ENCODE measurements at places on chromosomes 7 and 10. TPM values are rescaled to one million over a fixed set of nuclear protein-coding genes. Genes with fewer than 3 reads are reported as not detected.

- peak; percentile 60 for DNase-seq
Measured at GRCh38 chr10:92242910-92243671, 47.8 kb downstream of the CPEB3 start.

GRCh38 chr7:94400022-94400421 lies 5.3 kb downstream of the COL1A2 start:
- no peak for DNase-seq

GRCh38 chr7:102264367-102264891 lies 22.2 kb upstream of the SH2B2 start:
- no peak for DNase-seq

DNA sequence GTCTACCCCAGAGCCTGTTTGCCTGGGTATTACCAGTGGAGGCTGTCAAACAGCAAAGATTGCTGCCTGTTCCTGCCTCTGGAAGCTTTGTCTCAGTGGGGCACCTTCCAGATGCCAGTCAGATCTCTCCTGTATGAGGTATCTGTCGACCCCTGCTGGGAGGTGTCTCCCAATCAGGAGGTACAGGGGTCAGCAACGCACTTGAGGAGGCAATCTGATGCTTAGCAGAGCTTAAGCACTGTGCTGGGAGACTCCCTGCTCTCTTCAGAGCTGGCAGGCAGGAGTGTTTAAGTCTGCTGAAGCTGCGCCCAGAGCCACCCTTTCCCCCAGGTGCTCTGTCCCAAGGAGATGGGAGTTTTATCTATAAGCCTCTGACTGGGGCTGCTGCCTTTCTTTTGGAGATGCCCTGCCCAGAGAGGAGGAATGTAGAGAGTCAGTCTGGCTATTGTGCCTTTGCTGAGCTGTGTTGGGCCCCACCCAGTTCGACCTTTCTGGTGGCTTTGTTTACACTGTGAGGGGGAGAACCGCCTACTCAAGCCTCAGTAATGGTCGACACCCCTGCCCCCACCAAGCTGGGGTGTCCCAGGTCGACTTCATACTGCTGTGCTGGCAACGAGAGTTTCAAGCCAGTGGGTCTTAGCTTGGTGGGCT lies 62.2 kb downstream of the PPP1R9A start:
- peak; percentile 34 for DNase-seq

GRCh38 chr10:76035206-76036110 lies 604.0 kb downstream of the LRMDA start:
- no peak for DNase-seq

- no peak for DNase-seq
Measured at GRCh38 chr10:5274795-5275194, 78.2 kb downstream of the AKR1C4 start.

- DNase-seq: peak; percentile 31
Measured at GRCh38 chr10:110007161-110007700, 553 bp upstream of the ADD3 start.

DNA sequence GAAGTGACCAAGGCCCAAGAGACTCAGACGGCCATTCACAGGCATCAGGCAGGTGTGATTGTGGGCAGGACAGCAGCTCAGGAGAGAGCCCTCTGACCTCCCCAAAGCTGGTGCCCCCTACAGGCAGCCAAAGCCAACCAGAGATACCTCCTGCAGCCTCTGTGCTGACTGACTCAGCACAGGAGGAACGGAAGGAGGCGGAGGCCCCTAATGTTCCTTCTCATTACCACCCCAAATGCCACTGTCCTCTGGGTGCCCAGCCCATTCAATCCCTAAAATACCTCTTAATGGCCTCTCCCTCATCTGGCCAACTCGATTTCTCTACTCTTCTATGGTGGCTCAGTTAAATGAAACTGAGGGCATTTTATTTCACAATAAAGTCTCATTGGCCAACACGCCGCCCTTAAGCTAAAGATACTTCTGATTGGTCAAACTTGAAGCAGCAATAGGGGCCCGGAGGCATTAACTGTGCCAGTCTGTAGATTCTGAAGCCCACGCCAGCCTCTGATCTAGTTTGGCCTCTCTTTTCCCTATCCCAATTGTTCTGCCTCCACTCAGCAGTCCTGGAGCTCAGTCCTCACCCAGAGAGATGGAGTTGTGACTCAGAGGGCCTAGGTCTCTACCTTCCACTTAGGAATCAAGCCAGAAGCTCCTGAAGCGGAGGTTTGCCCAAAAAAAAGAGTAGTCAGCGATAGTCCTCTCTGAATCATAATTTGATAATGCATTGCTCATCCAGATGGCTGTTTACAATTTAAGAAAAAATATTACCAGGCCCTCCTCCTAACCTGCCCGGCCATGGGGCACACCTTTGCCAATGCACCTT lies 1.2 kb downstream of the CYREN start:
- no peak for DNase-seq

GRCh38 chr7:44187636-44188416 lies 1.4 kb downstream of the GCK start:
- DNase-seq: no peak

DNA sequence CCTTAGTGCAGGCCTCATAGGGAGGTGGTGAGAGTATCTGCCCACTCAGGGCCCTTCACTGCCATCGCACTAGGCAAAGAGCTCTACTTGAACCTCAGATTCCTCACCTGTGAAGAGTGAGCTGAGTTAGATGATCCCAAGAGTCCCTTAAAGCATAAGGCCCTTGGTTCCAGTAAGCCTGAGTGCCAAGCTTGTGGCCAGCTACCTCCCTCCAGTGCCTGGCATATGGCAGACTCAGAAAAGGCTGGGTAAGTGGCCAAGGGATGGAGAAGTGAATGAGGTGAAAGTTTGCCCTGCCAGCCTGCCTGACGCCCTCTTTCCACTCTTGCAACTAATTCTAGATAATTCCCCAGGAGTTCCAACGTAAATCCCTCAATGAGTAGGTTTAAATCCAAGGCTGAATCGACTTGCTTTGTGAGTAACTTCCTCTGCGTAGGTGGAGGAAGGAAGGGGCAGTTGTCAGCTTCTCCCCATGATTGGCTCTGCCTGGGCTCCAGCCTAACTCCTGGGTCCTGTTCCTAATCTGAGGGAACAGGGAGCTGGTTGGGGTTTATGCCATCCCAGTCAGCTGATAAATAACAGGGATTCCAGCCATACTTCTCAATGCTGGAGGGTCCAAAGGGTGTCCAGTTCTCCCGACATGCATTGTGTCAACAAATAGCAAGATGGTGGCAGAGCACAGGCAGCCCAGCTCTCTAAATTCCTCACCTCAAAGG lies 14.2 kb downstream of the DUSP5 start:
- DNase-seq: no peak

Gene DBF4
- total RNA-seq: 6.0 TPM

Gene LOXL4
- total RNA-seq: 4.9 TPM

Gene ZNF273
- total RNA-seq: 9.3 TPM

Gene PNLIP
- total RNA-seq: 5.4 TPM

Gene CFAP70
- total RNA-seq: 3.6 TPM

All from mucosa of gallbladder (tissue), 1 donor.